ENCODE measurements at places on chromosomes 7 and 10.

DNA sequence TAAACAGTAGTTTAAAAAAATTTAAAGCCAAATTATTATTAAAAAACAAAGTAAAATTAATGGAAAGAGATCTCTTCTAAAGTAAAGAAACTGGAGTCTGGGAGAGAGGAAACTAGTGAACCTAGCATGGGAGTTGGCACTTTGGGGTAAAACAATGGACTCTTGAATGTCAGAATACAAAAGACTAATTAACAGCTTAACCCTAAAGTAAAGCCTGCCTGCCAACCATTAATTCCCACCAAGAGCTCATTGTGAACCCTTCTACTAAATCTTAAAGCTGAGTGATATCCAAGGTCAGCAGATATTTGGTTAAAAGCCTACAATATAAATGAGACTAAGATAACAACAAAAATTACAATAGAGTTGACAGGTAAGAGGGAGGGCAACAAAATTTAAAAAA is 36.5 kb downstream of the KMT2C start:
- no peak for DNase-seq

DNA sequence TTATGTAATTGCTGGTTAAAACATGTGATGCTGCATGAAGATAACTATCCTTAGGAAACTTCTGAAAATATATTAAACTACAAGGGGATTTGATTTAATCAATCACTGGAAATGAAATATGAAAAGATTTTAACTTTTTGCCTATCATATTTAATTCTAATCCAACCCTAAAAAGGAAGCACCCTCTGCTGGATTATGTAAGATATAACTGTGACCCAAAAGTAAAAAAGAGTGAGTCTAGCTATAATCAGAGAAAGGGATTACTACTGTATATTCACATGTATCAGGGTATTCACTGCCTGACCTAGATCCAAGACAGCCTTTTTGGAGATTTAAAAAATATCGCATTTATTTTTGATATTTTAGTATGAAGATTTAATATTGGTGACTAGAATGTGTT is 295.5 kb downstream of the MDFIC start:
- DNase-seq, result no peak

GRCh38 chr10:101850749-101851148 is 7.1 kb upstream of the KCNIP2 start:
- no peak for DNase-seq

DNA sequence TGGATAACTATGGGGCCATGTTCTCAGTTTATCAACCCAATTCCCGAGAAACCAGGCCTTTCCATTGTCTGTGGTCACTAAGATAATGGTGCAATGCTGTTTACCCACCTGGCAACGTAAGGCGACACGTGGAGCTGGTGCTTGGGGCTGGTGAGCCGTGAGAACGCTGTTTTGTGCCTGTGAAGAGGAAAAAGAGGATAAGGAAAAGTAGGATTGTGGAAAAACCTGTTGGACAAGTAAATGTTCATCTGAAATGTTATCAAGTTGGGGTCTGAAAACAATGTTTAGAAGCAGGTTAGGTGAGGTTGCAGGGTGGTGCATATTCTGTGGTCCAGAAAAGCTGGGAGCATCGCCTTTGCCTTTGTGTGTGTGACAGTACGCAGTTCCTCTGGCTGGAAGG is 88.5 kb downstream of the PPP1R17 start:
- DNase-seq, result no peak

DNA sequence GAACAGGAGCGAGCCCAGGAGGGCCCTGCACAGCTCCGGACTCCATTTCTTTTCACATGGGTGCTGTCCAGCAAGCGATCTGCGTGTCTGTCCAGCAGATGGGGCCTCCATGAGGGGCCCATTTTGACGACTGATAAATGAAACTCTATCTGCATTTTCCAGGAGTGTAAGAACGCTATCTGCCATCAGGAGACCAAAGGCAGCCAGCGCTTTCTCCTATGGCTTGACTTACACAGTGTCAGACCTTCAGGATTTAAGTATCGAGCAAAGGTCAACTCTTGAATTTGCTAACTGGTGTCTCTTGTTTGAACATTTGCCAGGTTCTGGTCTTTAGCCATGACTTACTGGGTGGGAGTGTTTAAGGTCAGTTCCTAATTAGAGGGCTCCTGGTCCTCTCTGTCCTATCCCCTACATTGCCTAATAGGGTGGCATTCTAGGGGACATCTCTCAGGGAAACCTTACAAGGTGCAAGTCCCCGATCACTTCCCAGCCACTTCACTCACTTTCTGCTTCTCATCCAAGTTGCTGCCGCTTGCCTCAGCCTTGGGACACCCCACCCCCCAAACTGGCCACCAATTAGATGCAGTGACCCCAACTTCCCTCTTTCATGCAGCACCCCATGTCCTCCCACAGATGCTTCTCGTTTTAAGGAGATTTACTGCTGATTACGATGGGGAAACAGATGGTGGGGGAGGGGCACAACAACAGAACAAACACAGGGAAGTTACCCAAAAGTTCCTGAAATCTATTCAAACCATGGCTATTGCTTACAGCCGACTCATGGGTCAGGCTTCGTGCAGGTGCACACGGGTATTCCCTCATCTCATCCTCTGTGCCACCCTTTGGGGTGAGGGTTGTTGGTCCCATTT is 20.0 kb downstream of the VSIR start:
- no peak for DNase-seq

DNA sequence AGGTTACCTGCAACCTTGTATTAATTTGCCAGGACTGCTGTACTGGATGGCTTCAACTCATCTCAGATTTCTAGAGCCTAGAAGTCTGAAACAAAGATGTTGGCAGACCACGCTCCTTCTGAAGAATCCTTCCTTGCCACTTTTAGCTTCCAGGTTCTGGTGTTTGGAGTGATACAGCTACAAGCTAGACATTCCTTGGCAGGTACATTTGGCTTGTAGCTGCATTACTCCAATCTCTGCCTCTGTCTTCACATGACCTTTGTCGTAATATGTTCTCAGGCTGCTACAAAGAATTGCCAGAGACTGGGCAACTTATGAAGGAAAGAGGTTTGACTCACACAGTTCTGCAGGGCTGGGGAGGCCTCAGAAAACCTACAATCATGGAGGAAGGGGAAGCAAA is 146.3 kb downstream of the GALNT17 start:
- no peak for DNase-seq

GRCh38 chr7:141227454-141227853 is 153.6 kb downstream of the TMEM178B start:
- no peak for DNase-seq

GRCh38 chr10:106913348-106913747 is 251.2 kb downstream of the SORCS1 start:
- DNase-seq, result no peak

DNA sequence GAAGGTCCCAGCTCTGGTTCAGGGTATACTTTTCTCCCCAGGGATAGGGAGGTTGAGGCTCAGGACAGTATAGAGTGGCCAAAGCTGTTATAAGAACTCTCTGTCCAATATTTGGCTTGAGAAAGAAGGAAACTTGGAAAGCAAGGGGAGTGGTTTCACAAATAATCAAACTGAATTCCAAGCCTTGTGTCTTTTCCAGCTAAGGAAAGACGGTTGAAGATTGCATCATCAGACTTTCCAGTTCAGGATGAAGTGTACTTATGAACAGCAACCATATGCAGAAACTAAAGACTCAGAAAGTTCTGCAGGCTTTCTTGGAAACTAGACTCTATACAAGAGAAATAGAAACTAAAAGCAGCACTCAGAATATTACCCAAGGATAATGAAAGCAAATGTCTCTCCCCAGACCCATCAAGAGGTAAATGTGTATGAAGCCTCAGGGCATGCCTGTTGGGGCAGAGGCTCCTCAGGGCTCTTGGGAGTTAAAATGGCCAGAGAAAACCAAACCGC is 46.4 kb downstream of the RAMP3 start:
- DNase-seq, result no peak

DNA sequence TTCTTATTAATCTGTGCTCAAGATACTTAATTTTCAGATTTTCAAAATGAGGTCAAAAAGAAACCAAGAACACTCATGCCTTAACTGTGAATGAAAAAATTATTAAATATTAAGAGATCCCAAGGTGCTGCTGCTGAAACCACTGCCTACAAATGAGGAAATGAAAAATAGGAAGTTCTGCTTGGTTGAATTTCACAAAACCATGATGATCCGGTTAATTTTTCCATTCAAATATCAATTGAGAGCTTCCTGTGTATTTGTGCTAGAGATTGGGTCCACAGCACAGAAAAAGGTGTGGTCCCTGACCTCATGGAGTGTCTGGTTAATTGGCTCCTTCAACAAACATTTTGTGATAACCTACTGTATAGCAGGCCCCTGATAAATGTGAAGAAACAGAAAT is 132.7 kb upstream of the YAE1 start:
- DNase-seq, result no peak

DNA sequence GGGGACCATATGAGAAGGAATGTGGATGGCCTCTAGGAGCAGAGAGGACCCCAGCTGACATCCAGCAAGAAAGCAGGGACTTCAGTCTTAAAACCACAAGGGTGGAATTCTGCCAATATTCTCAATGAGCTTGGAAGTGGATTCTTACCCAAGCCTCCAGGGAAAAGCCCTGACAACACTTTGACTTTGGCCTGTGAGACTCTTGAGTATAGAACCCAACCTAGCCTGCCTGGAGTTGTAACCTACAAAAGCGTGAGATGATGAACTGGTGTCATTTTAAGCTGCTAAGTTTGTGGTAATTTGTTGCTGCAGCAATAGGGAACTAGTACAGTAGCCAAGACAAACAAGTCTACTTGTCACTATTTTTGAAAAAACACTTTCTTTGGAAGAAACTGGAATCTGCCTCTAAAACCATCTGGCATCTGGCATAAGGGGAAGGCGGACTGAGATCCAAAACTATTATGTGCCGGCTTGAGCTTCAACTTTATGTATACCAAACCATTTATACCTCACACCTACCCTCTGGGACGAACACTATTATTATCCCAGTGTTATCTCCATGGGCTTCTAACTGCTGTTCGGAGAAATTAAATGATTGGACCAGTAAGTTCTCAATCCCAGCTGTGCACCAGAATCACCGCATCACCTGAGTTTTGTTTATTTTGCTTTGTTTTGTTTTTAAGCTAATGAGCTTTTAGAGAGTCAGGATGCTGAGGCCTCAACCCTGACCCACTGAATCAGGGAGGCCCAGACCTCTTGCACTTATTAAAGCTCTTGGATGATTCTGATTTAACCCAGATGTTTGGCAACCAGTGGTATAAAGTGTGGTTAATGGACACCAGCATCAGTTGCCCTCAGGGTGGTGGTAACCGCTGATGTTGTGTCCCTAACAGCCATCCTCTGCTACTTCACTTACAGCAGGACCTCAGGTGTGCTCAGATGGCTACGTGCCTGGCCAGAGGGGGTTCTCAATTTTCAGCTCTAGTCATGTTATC is 83.0 kb downstream of the C1GALT1 start:
- no peak for DNase-seq

GRCh38 chr10:115001506-115002381 is 63.7 kb downstream of the TRUB1 start:
- DNase-seq, result no peak

- no peak for DNase-seq
Observed at GRCh38 chr10:7449063-7449695, 38.3 kb upstream of the SFMBT2 start.

Data from T follicular helper cell (primary cell).